Left lobe of liver (tissue), 2 donors: ENCODE measurements at places on chromosomes 6 and 20. TPM values are rescaled to one million over a fixed set of nuclear protein-coding genes. Genes with fewer than 3 reads are reported as not detected.

NFS1 gene
- total RNA-seq = 60.9 TPM

RNF39 gene
- 0.08 TPM for total RNA-seq

SCRT2 gene
- not detected for total RNA-seq

ADGRF1 gene
- total RNA-seq = 0.45 TPM

LBP gene
- 459 TPM for total RNA-seq

PRSS16 gene
- total RNA-seq = 0.08 TPM

GABRR1 gene
- not detected for total RNA-seq

OR2J3 gene
- total RNA-seq = not detected

FOXA2 gene
- 18.9 TPM for total RNA-seq

STX7 gene
- 13.5 TPM for total RNA-seq

DNA sequence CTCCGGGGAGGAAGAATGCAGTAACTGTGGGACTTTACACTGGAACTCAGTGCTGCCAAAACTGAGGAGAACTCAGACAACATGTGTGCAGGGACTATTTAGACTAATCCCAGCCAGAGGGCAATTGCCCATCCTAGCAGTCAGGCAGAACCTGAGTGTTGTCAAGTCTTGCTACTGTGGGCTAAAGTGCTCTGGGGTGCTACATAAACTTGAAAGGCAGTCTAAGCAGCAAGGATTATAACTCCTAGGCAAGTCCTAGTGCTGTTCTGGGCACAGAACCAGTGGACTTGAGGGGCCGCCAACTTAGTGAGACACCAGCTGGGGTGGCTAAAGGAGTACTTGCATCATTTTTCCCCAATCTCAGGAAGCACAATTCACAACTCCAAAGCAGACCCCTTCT is 363.8 kb upstream of the PTCHD4 start:
- no peak for DNase-seq

DNA sequence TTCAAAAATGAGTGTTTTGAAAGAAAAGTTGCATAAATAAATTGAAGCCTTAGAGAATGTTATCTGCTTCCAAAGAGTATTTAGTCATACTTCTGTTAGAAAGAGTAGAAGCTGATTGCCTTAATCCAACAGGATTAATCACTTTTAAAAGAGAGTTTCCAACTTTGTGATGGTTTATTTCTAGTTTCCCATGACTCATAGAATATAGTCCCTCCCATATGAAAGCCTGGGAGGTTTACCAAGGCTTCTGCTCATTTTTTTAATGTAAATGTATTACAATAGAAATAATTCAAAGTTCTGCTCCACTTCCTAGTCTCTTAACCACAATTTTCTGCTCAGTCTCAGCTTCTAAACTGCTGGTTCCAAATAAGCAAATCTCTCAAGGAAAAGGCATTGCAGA is 118.0 kb upstream of the IRAK1BP1 start:
- no peak for DNase-seq

- no peak for DNase-seq
These were observed 107.5 kb upstream of the EDN1 start for GRCh38 chr6:12182676-12183075.

DNA sequence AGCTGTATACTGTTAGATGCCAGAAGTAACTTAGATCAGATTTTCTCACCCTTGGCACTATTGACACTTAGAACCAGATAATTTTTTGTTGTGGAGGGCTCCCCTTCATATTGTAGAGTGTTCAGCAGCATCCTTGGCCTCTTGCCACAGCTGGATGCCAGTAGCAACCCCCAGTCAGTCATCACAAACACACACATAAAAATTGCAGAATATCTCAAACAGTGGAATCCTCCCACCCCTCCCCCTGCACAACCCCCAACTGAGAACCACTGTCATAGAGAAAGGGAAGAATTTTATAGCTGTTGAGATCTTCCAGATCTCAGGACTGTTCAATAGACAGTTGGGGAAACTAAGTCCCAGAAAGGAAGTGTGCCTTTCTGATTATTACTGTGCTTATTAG is 81.2 kb upstream of the VSTM2L start:
- DNase-seq = no peak

- DNase-seq = no peak
These were observed 19.5 kb downstream of the KIAA0408 start for GRCh38 chr6:127439718-127440117.

DNA sequence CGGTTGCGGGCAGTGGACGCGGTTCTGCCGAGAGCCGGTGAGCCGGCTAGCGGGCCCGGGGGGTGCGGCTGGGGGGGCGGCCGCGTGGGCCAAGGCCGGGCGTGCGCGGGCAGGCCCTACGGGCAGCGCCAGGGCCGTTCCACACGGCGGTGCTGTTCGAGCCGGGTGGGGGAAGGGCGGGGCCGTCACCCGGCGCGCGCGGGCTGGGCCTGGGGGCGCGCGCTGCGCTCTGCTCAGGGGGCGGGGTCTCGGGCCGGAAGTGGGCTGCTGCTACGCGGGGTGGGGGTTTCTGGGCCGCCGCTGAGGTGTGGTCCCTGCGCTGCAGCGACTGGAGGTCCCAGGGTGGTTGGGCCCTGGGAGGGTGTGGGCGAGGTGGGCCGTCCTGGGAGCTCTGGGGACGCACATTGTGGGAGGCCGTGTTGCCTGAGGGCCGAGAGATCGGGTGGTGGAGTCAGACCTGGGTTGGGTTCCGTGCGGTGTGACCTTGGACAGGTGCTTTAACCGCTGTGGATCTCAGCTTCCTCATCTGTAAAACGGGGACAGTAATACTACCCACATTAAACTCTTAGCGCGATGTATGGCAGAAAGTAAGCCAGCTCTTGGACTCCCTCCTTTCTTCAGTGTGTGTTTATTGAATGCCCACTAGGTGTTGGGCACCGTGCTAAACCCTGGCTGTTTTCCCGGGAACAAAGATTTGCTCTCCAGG is 391 bp downstream of the MAPRE1 start:
- DNase-seq = no peak

DNA sequence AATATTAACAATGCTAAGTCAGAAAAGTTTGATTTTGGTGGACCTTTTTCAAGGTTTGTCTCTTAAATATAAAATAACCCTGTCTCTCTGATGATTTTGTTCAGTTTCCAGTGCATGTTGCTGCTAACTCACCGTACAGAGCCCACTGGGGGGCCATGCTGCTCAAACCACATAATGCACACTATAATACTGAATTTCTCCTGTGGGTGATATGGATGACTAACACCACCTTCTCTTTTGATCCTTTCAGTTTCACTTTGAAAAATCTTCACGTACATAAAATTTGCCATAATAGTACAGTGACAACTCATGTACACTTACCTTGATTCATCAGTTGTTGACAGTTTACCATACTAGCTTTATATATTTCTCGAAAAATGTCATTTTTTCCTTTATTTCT is 506.6 kb upstream of the MAN1A1 start:
- DNase-seq = no peak

- DNase-seq = no peak
These were observed 53.5 kb downstream of the RIPOR2 start for GRCh38 chr6:24882295-24882694.

DNA sequence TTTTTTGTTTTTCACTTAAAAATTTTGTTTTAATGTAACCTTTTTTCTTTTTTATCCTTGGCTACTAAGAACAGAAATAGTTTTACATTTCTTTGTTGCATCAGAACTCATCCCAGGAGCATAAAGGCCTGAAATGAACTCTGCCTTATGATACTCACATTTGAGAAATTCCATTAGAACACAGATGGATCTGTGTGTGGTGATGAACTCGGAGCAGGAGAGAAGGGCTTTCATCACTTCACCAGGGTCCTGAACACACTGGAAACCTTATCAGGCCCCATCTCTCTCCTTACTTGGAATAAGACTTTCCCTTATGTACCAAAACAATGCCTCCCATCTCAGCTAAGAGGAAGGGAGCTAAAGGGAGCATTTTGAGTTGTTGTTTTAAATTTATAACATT is 139.4 kb downstream of the PHF3 start:
- DNase-seq = no peak

DNA sequence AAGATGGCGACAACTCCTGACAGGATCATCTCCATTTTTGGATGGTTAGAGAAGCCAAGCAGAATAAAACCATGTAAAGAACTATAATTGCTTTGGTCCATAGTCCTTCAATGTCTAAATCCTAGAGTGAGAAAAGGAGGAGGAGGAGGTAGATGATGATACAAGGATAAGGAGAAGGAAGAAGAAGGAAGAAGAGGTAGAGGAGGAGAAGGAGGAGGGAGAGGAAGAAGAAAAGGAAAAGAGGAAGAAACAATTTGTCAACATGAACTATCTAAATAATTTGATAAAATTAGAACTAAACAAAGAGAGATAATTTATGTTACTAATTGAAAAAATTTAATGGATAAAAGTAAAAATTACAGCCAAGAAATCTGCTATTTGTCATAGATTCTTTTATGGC is at the start of gene OR2W1:
TSS of gene OR2W1 (minus strand) at position 101 of the 400 bp plus-strand sequence. CDS start at position 101, 0 bp downstream.
- DNase-seq = no peak

DNA sequence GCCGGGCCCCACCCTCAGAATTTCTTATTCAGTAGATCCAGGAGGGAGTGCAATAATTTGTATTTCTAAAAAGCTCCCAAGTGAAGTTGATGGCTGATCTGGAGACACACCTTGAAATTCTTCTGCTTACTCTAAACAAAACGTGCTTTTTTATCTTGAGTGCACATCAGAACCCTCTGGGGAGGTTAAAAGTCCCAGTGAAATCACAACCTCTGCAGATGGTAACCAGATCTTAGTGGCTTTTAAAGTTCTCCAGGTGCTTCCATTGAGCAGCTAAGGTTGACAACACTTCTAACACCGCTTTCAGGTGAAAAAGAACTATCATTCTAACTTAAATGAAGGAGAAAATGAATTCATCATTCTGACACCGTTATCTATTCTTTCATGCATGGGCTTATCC is 45.6 kb upstream of the ESR1 start:
- no peak for DNase-seq

DNA sequence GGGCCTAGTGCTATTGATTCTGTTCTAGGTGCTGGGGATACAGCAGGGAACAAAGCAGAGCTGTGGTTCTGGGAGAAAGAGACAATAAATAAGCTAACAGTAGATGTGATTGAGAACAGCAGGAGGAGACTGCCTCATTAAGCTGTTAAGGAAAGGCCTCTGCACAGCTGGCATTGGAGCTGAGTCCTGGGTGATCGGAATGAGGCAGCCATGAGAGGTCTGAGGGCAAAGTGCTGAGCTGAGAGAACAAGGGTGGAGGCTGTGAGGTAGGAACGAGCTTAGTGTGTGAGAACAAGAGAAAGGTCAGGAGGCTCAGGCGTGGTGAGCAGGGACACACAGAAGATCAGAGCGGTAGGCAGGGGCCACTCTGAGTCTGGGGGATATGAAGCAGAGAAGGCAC is 18.3 kb downstream of the DDX27 start:
- no peak for DNase-seq

DNA sequence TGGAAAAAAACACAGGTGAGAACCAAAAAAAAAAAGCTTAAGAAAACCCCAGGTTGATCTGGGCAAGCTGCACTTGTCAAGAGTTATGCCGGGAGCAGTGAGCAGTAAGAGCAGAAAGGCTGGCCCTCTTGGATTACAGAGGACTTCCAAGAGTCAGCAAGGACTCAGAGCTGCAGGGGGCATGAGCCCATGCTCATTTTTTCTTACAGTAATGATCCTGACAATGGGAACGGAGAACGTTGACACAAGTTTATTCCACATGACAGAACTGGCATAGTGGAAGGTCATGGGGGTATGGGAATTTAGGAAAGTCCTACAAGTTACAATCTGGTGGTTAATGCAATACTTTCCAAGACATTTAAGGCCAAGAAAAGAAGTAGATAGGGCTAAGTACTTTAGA is 256.6 kb downstream of the GMDS start:
- no peak for DNase-seq

GRCh38 chr6:142842418-142843261 is 102.3 kb downstream of the HIVEP2 start:
- DNase-seq = no peak

DNA sequence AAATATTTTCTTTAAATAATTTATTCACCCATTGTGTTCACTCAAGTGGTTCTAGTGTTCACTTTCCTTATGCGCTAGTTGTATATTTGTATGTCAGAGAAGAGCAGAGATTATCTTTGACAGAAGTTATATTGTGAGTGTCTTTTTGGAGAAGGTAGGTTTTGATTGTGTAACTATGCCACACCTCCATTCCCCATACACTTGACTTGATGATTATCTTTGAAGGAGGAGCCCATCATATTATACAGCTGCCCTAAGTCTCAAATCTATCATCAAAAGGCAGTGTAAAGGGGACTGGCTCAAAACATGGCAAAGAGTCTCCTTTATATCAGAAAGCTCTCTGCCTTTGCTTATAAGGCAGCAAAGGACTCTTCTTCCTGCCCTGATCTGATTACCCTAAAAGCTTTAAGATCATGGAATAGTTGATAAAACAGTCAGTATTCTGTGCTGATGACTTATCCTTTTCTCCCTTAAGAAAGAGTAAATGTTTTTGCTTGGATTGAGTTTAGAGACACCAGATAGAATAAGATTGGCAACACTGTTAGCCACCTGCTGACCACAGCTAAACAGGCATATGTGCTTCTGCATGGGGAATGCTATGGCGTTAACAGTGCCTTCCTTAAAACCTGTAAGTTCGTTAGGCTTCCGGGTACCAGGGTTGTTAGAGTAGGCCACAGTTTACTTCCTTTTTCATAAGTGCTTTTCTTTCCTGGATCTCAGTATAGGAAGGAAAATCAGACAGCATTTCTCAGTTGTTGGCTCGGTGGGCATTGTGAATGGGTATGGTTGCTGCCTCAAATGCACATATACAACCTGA is 22.6 kb downstream of the TOP1 start:
- DNase-seq = no peak

- DNase-seq = peak; percentile 73
These were observed 60.2 kb upstream of the RALY start for GRCh38 chr20:33933469-33933909.

GRCh38 chr6:53916804-53917463 is 122.1 kb downstream of the LRRC1 start:
- DNase-seq = no peak
